ENCODE measurements at places on chromosomes 6 and 20.

- no peak for DNase-seq
Measured at GRCh38 chr6:79570129-79571029, 33.1 kb upstream of the LCA5 start.

DNA sequence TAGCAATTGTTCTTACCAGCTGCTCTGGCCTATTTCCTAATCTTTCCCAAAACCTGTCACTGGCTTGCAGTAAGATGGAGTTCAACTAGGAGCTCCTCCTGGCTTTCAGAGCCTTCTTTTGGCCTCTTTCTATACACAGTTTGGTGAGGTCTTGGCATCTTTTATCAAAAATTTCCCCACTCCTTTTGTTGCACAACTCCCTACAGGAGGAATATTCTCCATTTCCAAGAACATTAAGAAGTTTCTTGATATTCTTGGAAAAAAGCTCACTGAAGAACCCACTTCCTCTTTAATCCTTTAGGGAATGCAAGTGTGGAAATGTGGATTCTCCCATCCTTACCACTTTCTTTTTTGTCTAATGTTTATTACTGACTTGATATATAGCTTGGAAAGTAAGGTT lies 171.3 kb upstream of the KCNK16 start:
- no peak for DNase-seq

- DNase-seq: no peak
Measured at GRCh38 chr20:32894711-32895355, 36.1 kb downstream of the EFCAB8 start.

GRCh38 chr20:19758133-19758500 lies at the start of gene RIN2:
Gene RIN2 (plus strand): TSS chr20:19758258. CDS start chr20:19889602, 131,344 bp downstream.
- DNase-seq: no peak

GRCh38 chr6:169240125-169240524 lies 13.5 kb downstream of the THBS2 start:
- no peak for DNase-seq

DNA sequence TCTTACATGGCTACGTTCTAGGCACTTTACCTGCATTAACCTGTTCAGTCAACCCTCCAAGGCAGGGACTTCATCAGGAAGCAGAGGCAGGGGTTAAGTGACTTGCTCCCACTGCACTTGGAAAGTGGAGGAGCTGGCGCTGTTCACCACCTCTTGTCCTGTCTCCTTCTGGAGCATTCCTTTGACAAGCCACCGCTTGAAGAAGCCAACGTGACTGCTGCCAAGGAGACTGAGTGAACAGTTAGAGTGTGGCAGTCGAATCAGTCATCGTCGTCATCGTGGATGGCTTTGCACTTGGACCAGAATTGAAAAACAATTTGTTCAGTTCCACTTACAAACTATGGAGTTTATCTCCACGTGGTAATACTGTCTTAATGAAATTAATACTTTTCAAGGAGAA lies 60.9 kb downstream of the TULP4 start:
- DNase-seq: no peak

- no peak for DNase-seq
Measured at GRCh38 chr6:131929264-131929663, 21.9 kb downstream of the CCN2 start.

- no peak for DNase-seq
Measured at GRCh38 chr6:170200458-170200891, 90.4 kb downstream of the DLL1 start.

DNA sequence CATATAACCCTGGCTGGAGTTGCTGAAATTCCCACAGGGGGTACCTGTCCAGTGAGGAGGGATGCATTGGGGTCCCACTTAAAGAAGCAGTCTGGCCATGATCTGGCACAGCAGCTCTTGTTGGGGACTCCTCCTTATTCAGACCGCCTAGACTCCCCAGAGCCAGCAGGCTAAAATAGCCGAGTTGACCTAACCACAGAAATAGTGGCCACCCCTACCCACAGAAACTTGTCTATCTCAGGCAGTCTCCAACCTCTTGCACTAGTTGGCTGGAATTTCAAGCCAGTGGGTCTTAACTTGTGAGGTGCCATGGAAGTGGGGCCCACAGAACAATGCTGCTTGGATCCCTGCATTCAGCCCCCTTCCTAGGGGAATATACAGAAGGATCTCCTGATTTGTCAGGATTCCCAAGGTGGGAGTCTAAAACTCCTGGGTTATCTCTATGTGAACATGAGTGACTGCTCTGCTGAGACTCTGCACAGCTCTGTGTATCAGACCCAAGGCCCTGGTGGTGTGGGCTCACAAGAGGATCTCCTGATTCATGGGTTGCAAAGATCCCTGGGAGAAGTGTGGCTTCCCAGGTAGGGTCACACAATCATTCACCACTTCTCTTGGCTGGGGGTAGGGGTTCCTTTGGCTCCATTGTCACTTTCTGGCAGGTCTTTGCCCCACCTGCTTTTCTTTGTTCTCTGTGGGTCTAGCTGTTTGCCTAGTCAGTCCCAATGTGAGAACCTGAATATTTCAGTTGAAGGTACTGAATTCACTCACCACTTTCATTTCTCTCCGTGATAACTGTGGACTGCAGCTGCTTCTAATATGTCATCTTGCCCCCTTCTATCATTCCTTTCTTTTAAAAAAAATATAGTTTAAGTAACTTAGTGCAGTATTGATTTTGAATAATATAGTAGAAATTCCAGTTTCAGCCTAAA lies 65.5 kb upstream of the CLVS2 start:
- no peak for DNase-seq

GRCh38 chr6:42939810-42940167 lies 10.5 kb downstream of the CNPY3 start:
- DNase-seq: no peak

DNA sequence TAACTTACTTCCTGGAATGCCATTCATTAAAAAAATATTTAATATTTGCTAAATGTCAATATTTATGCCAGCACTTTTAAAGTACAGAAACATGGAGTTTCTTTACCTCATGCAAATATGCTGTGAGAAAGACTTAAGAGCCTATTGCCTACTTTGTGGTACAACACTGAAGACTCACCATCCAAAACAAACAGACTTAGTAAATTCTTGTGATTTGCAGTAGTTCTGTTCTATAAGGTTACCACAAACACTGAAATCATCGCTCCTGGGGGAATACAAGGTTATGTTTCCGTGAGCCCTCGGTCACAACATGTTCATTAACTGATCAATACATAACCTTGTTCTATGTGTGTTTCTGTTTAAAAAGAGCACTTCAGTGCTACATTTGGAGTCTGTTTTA lies 78.3 kb downstream of the ATG5 start:
- DNase-seq: no peak

GRCh38 chr6:85580878-85581267 lies 12.8 kb downstream of the SNX14 start:
- DNase-seq: no peak

GRCh38 chr20:47985092-47985850 lies 200.0 kb upstream of the SULF2 start:
- no peak for DNase-seq

GRCh38 chr6:28235912-28236452 lies 10.9 kb downstream of the ZSCAN9 start:
- DNase-seq: no peak

- DNase-seq: no peak
Measured at GRCh38 chr20:50276119-50277063, 85.8 kb downstream of the CEBPB start.

GRCh38 chr6:26392932-26393636 lies 9.0 kb upstream of the BTN3A1 start:
- DNase-seq: no peak

GRCh38 chr20:2385496-2385895 lies 4.8 kb downstream of the TGM6 start:
- no peak for DNase-seq

DNA sequence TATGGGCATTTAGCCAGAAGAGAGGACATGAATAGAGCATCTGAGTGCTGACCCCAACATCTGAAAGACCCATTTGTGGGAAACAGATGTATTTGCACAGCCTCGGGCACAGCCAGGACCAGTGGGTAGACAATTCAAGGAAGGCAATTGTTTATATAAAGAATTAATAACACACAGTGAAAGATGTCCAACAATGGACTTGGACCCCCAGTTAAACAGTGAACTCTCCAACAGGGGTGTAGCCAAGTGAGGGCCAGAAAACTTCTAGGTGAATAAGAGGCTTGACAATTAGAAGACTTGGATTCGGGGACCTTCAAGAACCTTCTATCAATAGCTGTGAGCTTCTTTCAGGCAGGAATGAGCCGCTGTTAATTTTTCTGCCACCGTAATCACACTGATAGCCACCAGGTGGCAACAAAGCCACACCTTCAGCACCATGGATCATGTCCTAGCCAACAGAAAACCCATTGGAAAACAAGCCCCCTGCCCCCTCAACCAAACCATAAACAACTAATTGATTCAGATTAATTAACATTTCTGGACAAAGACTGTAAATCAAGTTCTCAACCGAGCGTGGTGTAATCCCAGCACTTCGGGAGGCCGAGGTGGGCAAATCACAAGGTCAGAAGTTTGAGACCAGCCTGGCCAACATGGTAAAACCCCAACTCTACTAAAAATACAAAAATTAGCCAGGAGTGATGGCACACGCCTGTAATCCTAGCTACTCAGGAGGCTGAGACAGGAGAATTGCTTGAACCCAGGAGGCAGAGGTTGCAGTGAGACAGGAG lies 8.8 kb upstream of the SRSF6 start:
- DNase-seq: no peak

DNA sequence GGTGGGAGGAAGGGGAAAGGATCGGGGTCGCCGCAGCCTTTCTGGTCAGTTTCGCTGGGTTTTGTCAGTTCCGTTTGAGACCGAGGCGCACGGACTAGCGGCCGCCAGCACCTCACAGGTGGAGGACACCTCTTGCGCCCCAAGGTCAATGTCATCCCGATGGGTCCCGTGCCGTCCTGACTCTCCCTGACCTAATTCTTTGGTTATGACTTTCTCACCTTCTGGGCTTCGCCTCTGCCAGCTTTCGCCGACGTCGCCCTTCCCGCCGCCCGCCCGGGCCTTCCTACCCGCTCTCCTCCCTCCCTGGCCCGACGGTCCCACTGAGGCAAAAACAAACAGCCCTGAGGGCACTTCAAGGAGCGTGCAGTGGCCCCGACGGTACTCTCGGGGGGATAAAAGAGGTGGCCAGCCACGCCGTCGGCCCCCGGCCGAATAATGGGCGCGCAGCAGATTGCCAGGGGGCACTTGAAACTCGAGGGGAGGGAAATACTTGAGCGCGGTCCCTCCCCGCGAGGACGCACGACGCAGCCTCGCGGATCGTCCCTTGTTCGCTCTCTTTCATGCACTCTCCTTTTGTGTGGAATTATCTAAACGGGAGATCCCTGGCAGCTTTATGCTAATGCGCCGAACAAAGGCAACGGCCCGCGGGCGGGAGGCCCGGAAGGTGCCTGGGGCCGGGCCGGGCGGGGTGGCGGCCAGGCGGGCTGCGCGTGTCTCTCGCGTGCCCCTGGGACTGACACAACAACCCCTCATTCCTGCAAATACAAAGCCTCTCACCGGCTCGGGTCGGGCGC lies 3.9 kb upstream of the INSM1 start:
- no peak for DNase-seq

DNA sequence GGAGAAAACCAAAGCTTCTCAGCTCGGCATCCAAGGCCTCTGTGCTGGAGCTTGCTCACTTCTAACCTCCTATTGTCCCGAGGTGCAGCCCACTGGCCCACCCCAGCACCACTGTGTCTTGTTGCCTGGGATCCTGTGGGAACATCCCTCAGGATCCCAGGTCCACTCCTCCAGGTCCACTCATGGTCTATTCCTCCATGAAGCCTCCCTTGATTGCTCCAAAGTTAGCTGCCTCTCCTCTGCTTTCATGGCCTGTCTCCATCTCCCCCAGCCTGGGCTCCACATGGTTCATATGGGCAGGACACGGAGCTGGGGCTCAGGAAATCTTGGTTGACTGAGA lies 13.9 kb downstream of the SLA2 start:
- no peak for DNase-seq

DNA sequence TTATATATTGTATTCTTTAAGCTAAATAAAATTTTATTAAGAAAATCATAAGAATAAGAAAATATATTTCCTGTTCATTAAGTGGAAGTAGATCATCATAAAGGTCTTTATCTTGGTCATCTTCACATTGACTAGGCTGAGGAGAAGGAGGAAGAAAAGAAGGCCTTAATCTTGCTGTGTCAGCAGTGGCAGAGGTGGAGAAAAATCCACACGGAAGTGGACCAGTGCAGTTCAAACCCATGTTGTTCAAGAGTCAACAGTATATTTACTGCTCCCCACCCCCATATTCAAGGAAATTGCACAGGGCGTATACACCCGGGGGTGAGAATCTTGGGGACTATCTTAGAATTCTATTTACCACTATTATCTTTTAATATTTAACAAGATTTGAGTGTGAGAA lies 178.6 kb upstream of the SCGN start:
- no peak for DNase-seq
